ENCODE measurements at places on chromosomes 13 and 19. TPM values are rescaled to one million over a fixed set of nuclear protein-coding genes. Genes with fewer than 3 reads are reported as not detected.

Gene SYT5
- not detected for total RNA-seq

Gene SRRM5
- total RNA-seq = 1.4 TPM

Gene STRN4
- total RNA-seq = 86.0 TPM

Gene CCDC9
- 33.2 TPM for total RNA-seq

Gene ZNF83
- 21.3 TPM for total RNA-seq

Gene FLT1
- total RNA-seq = 8.8 TPM

Gene LYPD3
- 612 TPM for total RNA-seq

Gene TEX101
- not detected for total RNA-seq

Gene OR7C1
- total RNA-seq = 4.4 TPM

DNA sequence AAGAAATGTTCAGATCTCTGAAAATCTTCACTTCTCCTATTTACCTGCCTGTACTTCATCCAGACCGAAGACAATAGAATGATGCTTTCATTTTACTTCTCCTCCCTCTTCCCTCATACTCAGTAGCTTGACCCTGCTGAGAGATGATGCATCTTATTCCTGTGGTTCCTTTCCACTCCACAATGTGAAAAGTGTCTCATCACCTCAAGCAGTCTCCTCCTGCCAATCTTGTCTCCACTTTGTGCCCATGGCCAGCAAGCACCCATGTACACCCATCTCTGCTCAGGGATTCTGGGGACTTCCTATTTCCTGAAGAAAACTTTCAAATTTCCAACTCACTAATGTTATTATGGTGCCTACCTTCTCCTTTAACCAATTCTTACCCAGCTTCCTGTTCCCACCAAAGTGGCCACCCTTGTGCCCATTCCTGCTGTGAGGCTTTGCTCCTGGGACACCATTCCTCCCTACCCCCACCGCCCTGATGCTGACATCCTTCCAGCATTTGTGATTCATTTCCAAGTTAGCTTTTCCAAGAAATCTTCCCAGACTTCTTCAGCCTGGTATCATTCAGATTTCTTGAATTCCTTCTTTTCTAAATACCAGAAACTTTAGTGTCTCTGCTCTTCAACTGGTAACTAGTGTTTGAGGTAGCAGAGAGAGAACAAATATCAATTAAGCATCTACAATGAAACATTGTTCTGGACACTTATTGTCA, 212.5 kb downstream of the POSTN start:
- no peaks in the 10 kb centered on the region for H3K27me3 ChIP-seq
- no peak overlapping the region for H3K4me3 ChIP-seq
- H3K36me3 ChIP-seq = no peaks in the 10 kb centered on the region
- H3K27ac ChIP-seq = no peak overlapping the region
- no peak for DNase-seq

- no peaks in the 10 kb centered on the region for H3K27me3 ChIP-seq
- no peak overlapping the region for H3K4me3 ChIP-seq
- no peak for DNase-seq
- no peak overlapping the region for H3K27ac ChIP-seq
- H3K36me3 ChIP-seq = no peaks in the 10 kb centered on the region
These were observed 19.6 kb downstream of the TMEM150B start for GRCh38 chr19:55305491-55305890.

DNA sequence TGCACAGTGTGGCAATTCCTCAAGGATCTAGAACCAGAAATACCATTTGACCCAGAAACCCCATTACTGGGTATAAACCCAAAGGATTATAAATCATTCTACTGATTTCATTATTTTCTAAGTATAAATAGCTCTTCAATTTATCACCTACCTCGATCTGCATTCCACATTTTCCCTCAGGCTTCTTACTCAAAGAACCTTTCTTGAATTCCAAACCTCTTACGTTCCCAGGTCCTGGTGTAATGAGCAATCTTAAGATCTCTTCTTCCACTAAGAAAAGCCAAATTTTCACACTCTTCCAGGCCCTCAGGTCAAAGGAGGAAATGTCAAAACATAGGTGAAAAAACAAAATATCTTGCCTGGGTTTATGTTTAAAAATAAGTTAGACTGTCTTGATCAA, 237.3 kb upstream of the GPC6 start:
- no peaks in the 10 kb centered on the region for H3K4me1 ChIP-seq
- no peak for DNase-seq
- H3K36me3 ChIP-seq = no peaks in the 10 kb centered on the region

DNA sequence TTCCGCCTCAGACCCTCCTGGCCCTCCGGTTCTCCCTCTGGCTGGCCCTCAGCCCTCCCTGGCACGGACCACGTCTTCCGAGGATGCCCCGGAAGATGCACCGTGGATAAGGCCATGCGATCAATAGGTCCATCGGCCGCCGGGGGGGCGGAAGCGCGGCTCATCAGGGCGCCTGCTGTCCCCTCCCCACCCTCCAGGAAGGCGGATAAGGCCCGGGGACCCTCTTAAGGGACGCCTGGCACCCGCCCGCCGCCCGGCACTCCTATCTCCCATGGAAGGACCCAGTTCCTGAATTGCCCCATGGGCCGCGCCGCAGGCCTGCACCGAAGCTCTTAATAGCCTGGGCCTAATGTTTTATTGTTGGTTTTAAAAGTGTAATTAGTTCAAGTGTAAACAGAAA, 46.2 kb upstream of the TCF3 start:
- H3K4me3 ChIP-seq = no peak overlapping the region
- H3K27me3 ChIP-seq = peaks cover 54% of the 10 kb centered on the region
- H3K27ac ChIP-seq = no peak overlapping the region
- peaks cover 9% of the 10 kb centered on the region for H3K4me1 ChIP-seq

GRCh38 chr19:4691373-4691772, 21.2 kb upstream of the MYDGF start:
- H3K4me3 ChIP-seq = no peak overlapping the region
- H3K4me1 ChIP-seq = peaks cover 43% of the 10 kb centered on the region
- no peaks in the 10 kb centered on the region for H3K27me3 ChIP-seq
- no peak for DNase-seq

DNA sequence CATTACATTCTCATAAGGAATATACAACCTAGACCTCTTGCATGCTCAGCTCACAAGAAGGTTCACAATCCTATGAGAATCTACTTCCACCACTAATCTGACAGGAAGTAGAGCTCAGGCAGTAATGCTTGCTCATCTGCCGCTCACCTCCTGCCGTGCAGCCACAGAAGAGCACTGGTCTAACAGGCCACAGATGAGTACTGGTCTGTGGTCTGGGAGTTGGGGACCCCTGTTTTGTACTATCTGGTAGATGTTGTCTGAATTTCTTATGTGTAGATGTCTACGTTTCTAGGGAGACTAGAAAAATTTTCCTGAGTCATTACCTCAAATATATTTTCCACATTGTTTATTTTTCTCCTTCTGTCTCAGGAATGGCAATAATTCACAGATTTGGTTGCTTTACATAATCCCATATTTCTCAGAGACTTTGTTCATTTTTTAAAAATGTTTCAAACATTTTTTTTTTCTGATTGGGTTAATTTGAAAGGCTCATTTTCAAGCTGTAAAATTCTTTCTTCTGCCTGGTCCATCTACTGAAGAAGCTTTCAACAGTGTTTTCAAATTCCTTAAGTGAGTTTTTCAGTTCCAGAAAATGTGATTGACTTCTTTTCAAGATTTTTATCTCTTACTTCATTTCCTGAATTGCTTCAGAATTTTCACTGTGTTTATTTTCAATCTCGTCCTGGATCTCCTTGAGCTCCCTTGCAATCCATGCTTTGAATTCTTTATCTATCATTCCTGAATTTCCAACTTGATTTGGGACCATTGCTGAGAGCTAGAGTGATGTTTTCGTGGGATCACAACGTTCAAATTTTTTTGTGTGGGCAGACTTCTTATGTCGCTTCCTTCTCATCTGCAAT, 1322.2 kb downstream of the PCDH9 start:
- no peaks in the 10 kb centered on the region for H3K36me3 ChIP-seq
- no peaks in the 10 kb centered on the region for H3K27me3 ChIP-seq
- H3K27ac ChIP-seq = no peak overlapping the region
- DNase-seq = no peak
- H3K4me3 ChIP-seq = no peak overlapping the region

- H3K36me3 ChIP-seq = no peaks in the 10 kb centered on the region
- H3K4me3 ChIP-seq = no peak overlapping the region
- DNase-seq = no peak
- peaks cover 79% of the 10 kb centered on the region for H3K27me3 ChIP-seq
These were observed 14.2 kb downstream of the KCNC3 start for GRCh38 chr19:50314724-50315708.

DNA sequence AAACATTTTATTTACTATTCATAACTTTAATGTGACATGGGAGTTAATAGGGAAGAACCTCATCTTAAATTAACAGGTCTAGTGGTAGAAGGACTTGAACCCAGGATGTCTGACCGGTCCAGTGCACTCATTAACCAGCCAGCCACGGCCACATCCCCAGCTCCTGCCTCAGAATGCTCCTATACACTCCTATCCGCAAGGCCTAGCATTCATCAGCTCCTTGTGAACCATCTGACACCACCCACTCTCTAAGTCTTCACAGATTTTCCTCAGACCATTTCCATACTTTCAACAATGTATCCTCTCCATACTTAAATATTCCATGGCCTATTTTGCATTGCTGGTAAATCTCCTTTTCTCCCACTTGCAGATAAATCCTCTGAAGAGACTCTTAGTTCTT, 98.3 kb downstream of the KLF12 start:
- H3K36me3 ChIP-seq = no peaks in the 10 kb centered on the region
- H3K27me3 ChIP-seq = no peaks in the 10 kb centered on the region

GRCh38 chr19:40687525-40688016, 2.9 kb downstream of the NUMBL start:
- peaks cover 26% of the 10 kb centered on the region for H3K36me3 ChIP-seq
- DNase-seq = peak; percentile 94
- H3K4me3 ChIP-seq = peak overlapping the region; percentile 69

DNA sequence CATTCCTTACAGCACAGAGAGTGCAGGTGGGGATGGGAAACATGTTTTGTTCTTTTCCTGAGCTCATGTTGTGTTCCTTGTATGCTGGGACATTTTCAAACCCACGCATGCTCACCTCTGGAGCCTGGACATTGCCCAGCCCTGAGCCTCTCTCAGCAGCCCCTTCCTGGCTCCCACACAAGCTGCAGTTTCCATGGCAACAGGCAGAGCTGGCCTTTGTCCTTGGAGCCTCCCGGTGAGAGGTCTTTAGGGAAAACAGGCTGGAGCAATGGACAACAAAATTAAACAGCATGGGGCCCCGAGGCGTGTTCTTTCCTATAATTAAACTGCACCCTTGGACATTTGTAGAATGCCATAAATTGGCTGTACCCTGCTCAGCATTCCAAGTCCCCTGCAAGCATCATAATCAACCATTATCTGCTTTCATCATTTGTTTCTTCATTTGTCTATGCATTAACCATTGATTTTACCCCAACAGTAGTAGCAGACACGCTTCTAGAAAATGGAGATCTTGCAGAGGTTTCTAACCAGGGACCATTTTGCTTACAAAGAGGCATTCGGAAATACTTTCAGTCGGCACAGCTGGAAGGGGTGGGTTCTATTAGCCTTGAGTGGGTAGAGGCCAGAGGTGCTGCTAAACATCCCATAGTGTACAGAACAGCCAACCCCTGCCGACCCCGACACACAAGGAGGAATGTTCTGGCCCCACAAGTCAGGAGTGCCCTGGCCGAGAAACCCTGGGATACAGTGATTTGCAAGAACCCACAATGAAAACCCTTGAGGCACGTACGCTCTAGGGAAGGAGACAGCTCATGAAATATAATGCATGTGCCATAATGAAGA, 133.4 kb upstream of the PEG3 start:
- H3K27ac ChIP-seq = no peak overlapping the region
- DNase-seq = no peak
- no peaks in the 10 kb centered on the region for H3K36me3 ChIP-seq

DNA sequence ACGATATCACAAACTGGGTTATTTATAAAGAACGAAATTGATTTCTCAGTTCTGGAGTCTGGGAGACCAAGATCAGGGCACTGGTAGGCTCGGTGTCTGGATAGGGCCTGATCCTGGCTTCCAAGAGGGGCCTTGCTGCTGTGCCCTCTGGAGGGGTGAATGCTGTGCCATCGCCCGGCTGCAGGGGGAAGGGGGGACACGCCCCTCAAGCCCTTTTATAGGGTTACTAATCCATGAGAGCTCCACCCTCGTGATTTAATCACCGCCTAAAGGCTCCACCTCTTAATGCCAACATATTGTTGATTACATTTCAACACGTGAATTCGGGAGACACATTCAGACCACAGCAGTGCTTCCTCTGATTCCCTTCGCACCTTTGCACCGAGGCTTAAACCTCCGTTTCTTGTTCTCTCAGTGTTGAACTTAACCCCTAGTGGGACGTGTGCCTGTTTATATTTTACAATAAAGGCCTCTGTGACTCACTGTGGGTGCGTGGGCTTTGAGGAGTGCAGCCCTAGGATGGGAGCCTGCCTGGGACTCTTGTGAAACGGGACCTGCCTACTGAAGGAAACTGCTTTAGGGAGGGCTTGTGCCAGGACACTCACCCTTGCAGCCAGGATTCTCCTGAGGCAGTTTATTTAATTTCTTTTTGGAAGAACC, 52.4 kb upstream of the SPATA13 start:
- H3K36me3 ChIP-seq = no peaks in the 10 kb centered on the region
- no peak overlapping the region for H3K27ac ChIP-seq
- H3K27me3 ChIP-seq = no peaks in the 10 kb centered on the region
- H3K4me1 ChIP-seq = no peaks in the 10 kb centered on the region

- peaks cover 16% of the 10 kb centered on the region for H3K4me1 ChIP-seq
- H3K27ac ChIP-seq = peak overlapping the region; percentile 79
- peak overlapping the region; percentile 81 for H3K4me3 ChIP-seq
- no peaks in the 10 kb centered on the region for H3K27me3 ChIP-seq
These were observed 43.0 kb upstream of the HNRNPA1L2 start for GRCh38 chr13:52599037-52599847.

GRCh38 chr13:74569251-74569650, 435.0 kb upstream of the KLF12 start:
- no peak overlapping the region for H3K4me3 ChIP-seq
- no peaks in the 10 kb centered on the region for H3K4me1 ChIP-seq
- no peaks in the 10 kb centered on the region for H3K27me3 ChIP-seq
- H3K36me3 ChIP-seq = no peaks in the 10 kb centered on the region
- no peak overlapping the region for H3K27ac ChIP-seq
- no peak for DNase-seq

DNA sequence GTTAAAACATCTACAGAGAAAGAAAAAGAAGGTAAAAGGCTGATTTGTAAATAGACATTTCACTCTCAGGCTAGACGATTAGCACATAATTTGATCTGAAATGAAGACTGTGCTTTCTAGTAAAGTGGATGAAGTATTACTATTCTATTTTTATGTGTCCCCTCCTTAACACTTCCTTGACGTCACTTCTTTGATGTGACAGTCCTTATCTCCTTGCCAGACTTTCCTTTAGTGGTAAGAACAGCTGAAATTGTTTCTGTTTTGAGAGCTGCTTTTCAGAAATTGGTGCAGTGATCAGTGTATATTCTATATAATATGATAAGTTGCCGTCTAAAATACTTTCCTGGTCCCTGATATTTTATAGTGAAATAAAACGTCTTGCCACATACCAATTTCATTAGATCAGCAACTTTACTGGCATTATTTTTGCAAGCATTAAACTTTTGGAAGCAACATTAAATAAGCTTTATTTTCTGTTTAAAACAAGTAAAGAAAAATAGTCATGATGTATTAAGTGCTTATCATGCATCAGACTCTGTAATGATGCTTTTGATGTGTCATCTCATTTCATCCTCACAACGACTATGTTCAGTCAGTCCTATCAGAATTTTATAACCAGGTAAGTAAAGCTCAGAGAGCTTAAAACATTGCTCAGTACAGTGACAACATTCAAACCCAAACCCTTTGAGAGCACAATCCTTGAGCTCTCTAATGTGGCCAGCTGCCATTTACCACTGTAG, 210.3 kb upstream of the PCDH9 start:
- no peak for DNase-seq
- no peaks in the 10 kb centered on the region for H3K4me1 ChIP-seq
- no peak overlapping the region for H3K27ac ChIP-seq
- no peak overlapping the region for H3K4me3 ChIP-seq
- H3K36me3 ChIP-seq = no peaks in the 10 kb centered on the region

- no peak for DNase-seq
- H3K27ac ChIP-seq = no peak overlapping the region
- H3K4me1 ChIP-seq = peaks cover 43% of the 10 kb centered on the region
- peaks cover 5% of the 10 kb centered on the region for H3K36me3 ChIP-seq
These were observed 1.5 kb upstream of the HCN2 start for GRCh38 chr19:588093-588740.

All from suprapubic skin (tissue), 4 donors.